HTR-8/SVneo (cell line): ENCODE measurements at places on chromosomes 2 and 18.
A peak's percentile ranks its signal among the peaks of the same experiment; 100 is the strongest.

GRCh38 chr2:224670203-224670602 is 46.0 kb downstream of the CCDC195 start:
- DNase-seq, result no peak

GRCh38 chr2:42913280-42913878 is 121.0 kb upstream of the HAAO start:
- no peak for DNase-seq

- no peak for DNase-seq
These were observed 49.4 kb downstream of the POLE4 start for GRCh38 chr2:75007819-75008218.

DNA sequence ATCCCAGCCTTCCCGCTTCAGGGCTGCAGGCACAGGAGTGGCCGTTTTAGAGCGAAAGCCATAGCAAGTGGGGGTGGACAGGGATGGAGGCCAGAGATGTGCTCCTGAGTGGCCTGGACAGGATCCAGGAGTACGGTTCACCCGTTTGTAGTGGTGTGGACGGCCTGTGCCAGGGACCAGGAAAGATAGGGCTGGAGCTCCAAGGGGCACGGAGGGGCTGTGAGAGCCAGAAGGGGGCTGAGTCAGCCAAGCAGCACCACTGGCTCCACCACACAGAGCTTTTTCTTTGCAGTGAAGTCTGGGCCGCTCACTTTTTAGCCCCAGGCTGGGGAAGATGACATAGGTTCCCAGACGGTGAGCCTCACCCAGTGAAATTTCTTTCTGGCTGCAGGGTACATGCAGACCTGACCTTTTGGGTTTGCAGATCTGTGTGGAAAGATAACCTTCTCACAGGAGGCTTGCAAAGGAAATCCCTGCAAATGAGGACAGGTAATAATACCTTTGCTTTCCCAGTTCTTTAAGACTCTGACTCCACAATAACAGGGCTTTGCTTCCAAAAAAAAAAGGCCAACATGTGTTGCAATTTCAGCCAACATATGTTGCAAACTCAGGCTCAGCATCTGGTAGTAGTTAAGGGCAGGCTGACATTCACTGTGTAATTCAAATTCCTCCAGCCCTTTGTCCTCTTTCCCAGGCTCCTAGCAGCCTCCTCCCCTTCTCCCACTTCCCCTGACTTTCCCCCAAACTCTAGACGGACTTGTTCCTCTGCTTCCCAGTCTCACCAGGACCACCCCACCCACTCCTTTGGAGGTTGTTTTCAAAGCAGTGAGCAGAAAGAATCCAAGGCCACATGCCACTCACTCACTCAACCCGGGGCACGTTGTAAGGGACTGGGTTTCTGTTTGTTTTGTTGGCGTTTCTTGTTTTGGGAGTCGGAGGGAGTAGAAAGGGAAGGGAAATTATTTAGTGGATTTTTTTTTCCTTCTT is 20.3 kb upstream of the LAPTM4A start:
- peak; percentile 64 for DNase-seq

- DNase-seq, result no peak
These were observed 55.6 kb downstream of the THADA start for GRCh38 chr2:43540021-43540779.

GRCh38 chr2:14516844-14517243 is 115.7 kb upstream of the LRATD1 start:
- DNase-seq, result peak; percentile 37

DNA sequence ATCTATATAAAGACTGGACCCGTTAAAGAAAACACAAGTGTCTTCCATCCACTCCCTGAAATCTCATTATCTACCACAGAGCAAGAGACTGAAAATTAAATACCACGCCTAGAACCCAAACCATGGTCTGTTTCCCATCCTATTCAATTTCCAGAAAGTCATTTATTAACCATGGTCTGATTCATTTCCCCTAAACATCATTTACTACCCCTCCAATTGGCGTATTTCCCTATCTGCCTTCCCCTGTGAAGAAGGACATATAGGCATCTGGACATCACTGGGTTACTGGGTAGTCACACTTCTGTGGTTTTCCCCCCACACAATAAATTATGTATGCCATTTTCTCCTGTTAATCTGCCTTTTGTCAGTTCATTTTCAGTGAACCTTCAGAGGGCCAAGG is 30.8 kb downstream of the CCDC93 start:
- no peak for DNase-seq

- DNase-seq, result no peak
These were observed 96.5 kb downstream of the RBM43 start for GRCh38 chr2:151165105-151165684.

DNA sequence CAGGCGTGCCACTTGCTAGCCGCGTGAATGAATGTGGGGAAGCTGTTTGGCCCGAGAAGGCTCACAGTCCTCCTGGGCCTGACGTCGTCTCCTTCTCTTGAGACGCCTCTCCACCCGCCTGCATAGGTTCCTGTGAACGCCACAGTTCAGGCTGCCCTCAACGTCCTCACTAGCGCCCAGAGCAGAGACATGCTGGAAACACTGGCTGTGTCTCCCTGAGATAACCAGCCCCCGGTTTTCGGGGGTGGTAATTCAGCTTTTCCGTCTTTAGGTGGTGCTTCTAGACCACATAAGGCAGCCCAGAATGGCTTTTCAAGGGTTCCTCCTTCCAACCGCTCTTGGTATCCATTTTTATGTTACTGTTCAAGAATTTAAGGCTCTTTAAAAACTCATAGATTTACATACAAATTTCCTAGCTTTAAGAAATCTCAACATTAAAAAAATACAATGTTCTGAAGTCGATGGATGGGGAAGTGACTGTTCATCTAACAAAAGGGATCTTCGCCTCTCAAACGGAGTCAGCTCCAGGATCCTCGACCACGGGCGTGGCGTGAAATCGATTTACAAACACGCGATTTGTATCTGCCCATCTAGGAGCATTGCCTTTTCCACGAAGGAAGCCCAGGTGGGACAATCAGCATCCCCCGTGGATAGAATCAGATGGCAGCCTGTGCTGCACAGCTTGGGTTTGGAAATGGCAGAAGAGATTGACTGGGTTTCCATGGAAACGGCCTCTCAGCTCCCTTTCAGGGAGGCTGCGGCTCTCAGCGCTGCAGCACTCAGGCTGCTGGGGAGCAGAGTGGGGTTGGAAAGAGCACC is 110.6 kb upstream of the PXDN start:
- DNase-seq, result peak; percentile 57

- DNase-seq, result no peak
These were observed 75.0 kb upstream of the BZW1 start for GRCh38 chr2:200736646-200737274.

- DNase-seq, result no peak
These were observed 63.5 kb downstream of the TXNL1 start for GRCh38 chr18:56574861-56575260.

DNA sequence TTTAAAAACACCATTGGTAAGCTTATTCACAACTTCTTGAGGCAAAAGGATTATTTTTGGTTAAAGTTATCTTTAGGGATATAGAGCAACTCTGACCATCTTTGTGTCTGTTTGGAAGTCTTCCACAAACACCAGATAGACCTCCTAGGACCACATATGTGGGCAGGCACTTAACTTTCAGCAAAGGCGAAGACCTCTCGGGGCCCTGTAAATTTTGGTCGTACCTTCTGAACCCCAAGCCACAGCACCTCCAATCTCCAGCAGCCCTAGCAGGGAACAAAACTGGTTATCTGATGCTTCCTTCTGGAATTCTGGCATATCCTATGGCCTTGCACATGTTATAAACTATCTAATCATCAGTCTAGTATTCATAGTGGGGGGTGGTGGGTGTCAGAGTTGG is 114.8 kb downstream of the MBD5 start:
- DNase-seq, result no peak

- DNase-seq, result no peak
These were observed 103.9 kb upstream of the EPAS1 start for GRCh38 chr2:46193356-46193755.

DNA sequence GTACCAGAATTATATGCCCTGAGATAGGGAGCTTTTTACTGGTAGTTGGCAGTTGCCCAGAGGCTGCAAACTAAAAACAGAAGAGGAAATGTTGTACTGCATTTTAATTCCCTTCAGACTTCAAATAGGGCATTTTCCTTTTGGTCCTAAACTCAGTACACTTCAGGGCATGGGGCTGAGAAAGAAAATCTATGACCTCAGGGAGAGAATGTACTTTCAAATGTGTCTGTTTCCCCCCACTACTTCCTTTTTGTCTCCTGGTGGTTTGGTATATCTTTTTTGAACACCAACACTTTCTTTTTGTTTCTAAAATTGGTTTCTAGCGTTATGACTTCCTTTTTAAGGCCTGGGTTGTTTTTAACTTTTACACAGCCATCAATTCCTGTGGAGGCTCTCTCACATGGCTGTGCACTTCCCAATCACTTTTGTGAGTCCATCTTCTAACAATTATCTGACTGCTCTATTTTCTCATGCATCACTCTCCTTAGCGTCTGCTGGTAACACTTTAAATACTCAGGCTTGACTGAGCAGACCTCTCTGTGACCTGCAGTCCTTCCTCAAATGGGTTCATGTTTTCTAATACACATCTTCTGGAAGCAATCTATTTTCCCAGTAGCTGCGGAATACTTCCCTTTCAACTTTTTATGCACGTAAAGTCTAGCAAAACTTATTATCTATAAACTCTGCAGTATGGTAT is 596.0 kb downstream of the LRP1B start:
- DNase-seq, result no peak

DNA sequence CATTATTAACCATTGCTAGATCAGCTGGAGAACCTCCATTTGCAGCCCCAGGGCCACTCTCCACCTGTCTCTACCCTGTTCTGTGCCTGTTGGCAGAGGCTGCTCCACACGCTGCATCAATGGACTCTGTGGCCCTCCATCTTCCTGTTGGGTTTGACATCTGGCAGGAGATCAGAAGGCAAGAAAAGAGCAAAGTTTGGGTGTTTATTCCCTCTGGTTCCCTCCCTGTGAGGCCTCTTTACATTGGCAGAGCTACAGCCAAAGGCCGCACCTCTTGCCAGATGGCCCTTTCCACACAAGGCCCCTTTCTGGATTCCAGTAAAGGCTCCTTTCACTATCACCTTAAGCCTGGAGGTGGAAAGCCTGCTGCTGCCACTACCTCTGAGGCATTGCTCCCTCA is 110.9 kb upstream of the RND3 start:
- no peak for DNase-seq

DNA sequence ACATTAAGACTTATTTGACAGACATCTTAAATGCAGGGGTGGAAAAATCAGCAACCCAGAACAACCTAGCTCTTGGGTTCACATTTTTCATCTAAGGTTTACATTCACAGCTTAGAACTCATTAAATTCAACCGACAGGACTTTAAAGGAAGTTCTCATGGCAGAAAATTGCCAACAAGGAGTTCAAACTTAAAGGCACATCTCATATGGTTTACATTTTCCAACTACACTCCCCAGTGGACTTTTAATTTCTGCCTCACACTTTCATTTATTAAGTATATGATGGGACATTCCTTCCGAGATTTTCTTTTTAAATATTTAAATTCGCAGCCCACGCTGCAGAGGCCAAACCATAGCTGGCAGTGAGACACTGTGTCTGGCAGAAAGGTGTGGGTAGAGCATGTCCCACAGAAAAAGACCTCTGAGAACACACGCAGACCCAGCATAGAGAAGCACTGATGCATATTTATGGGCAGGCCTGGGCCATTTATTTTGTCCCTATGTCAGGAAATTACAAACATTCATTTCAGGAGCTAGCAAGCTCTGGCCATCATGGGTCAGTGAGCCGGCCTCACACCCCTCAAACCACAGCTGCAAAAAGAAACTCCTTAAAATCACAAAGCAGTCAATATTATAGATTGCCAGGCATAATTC is 46.3 kb downstream of the STK39 start:
- no peak for DNase-seq

- DNase-seq, result peak; percentile 24
These were observed 114.5 kb downstream of the INSIG2 start for GRCh38 chr2:118202707-118203303.

- no peak for DNase-seq
These were observed 88.5 kb downstream of the RIF1 start for GRCh38 chr2:151498178-151498577.

- no peak for DNase-seq
These were observed 17.2 kb downstream of the SP110 start for GRCh38 chr2:230202430-230203109.

GRCh38 chr18:8507361-8507760 is 101.9 kb upstream of the RAB12 start:
- DNase-seq, result no peak

DNA sequence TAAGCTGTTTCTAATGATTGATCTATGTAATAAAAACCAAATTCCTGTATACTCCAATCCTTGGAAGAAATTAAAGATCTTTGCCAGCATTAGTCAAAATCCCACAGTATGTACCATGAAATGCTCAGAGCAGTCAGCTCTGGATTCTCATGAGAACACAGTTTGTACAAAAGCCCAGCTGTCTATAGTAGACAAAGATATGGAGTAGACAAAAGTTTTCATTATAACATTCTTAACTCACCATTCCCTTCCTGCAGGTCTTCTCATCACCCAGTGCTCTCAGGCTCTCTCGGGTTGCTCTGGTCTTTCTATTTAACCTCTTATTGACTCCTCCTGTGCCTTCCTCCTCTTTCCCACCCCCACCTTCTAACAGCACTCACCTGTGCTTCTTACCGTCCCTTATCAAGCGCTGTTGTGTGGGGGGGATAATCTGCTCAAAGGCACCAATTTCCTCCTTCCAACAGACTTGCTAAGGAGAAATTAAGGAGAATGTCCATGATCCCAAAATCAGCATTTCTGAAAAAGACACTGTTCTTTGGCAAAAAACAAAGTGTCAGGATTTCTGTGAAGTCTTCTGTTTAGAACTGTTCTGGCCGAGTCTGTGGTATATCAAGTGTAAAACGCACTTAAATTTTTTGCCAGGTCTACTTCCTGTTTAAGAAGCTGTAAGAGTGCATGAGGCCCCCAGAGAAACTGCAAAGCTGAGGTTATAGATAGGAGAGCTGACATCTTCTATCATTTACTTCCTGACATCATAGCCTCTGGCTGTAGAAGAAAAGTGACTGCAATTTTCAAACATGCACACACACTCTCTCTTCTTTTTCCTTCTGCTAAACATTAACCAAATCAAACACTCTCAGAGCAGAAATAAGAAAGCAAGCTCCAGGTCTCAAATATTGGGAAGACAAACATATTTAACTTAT is 144.1 kb downstream of the EVA1A start:
- DNase-seq, result no peak

DNA sequence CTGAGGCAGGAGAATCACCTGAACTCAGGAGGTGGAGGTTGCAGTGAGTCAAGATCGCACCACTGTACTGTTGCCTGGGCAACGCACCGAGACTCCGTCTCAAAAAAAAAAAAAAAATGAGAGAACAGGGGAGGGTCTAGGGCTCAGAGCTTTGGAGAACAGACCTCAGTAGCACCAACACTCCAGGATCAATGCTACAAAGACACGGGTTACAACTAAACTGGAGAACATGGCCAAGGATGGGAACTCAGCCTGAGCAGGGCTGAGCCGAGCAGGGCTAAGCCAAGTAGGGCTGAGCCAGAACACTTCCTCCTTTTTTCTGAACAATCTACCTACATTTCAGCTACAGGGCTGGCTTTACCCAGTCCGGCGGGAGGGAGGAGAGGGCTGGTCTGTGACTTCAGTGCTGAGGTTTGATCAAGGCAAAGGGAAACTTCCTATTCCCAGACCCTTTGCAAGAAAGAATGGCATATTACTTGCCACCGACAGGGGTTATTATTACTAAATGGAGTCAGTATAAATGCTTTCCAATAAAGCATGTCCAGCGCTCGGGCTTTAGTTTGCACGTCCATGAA is 2.9 kb upstream of the CASP8 start:
- no peak for DNase-seq
